ENCODE measurements at places on chromosomes 2 and 18.

DNA sequence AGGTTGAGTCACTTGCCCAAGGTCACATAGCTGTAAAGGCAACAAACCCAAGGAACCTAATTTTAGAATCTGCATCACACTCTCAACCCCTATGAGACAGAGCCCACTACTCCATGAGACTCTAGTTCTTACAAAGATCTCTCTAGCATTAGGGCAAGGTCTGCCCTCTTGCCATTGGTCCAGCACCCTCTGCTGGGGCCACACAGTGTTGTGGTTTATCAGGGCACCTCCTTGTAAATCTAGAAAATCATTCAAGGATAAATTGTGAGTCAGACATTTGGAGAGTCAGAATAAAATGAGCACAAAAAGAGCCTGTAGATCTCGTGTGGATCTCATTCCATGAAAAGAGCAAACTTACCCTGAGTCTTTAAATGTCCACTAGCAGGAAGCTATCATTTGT, 91.2 kb downstream of the SLC8A1 start:
- DNase-seq = no peak

GRCh38 chr2:156038021-156038420, 294.5 kb downstream of the NR4A2 start:
- DNase-seq = no peak

DNA sequence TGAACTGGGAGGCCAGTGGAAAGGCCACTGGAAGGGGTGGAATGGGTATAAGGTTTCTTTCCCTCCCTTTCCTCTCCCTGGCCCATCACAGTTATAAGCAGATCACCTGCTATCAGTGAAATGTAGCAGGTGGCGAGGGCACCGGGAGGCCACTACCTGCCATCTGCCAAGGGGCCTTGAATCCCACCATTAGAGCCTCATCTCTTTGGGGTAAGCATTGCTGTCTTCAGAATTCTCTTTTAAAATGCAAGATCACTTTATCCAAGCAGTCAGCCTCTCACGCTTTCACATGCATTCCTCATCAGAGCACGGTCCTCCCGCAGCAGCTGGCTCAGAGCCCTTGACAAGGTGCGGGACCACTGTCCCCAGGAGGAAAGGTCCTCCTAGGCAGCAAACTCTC, 268.5 kb downstream of the CELF4 start:
- no peak for DNase-seq

DNA sequence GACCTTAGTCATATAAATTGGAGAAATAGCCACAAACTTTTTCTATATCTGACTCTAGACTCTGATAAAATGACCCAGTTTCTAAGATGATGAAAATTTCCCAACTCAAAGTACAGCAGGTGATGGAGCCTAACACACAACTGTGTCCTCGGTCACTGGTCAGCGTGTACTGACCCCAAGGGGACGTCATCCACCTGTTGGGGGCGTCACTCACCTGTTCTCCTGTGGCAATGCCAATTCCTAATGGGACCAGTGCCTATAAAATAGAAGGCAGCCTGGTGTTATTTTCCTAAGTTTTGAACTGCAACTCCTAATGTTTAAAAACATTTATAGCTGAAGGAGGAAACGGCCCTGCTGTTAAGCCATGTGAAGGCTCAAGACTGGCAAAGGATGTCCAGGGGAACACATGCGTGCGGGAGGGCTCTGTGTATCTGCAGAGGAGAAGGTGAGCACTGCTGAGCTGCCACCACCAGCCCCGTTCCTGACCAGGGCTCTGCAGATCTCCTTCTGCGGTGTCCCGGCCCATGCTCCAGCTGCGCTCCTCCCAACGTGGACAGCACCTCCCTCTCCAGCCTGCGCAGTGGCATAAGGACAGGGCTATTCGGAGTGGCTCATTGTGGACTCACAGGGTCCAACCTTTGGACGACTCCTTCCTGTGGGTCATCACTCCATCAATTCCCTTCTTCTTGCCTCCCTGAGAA, 21.2 kb downstream of the TYMS start:
- no peak for DNase-seq

- DNase-seq = no peak
Measured at GRCh38 chr2:178002038-178002437, 70.5 kb downstream of the PDE11A start.

- no peak for DNase-seq
Measured at GRCh38 chr2:212975333-212975732, 176.1 kb downstream of the IKZF2 start.

GRCh38 chr2:175624785-175625184, 377.3 kb downstream of the LNPK start:
- DNase-seq = no peak

GRCh38 chr2:113218283-113219091, 44.7 kb downstream of the PSD4 start:
- no peak for DNase-seq

GRCh38 chr2:51263951-51264350, 232.0 kb upstream of the NRXN1 start:
- DNase-seq = no peak

DNA sequence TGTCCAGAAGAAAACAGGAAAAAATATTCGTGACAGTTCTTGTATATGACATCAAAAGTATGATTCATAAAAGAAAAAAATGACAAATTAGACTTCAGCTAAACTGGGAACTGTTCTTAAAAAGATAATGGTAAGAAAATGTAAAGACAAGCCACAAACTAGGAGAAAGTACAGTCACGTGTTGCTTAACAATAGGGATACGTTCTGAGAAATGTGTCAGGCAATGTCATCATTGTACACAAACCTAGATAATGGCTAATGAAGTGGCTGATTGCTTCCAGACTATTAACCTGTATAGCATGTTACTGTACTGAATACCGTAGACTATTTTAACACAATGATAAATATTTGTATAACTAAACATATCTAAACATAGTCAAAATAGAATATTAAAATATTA, 35.9 kb upstream of the CTIF start:
- DNase-seq = no peak

DNA sequence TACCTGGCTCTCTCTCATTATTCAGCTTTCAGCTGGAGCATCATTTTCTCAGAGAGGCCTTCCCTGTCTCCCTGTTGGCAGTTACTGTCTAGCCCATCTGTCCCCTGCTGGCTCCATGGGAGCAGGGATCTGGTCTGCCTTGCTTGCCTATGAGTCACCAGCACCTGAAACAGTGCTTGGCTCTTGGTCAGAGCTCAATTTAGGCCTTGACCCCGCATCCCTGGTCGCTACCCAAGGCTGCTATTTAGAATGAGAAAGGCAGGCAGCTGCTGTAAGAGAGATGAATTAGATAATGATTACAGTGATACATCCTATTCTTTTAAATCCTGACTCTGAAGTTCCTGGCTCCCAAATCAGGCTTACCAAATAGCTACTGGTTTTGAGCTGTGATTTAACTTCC, 32.9 kb downstream of the KCNE4 start:
- no peak for DNase-seq

GRCh38 chr18:61544178-61544577, 210.9 kb downstream of the CDH20 start:
- DNase-seq = no peak
